Right ventricle myocardium inferior (tissue), 1 donor: ENCODE measurements at places on chromosomes 11 and 22. TPM values are rescaled to one million over a fixed set of nuclear protein-coding genes. Genes with fewer than 3 reads are reported as not detected.

RASD2 gene
- total RNA-seq = 9.5 TPM

- peak; percentile 80 for DNase-seq
Observed at GRCh38 chr11:111417766-111418435, 38.8 kb upstream of the POU2AF1 start.

GRCh38 chr11:18394928-18395734 lies 768 bp downstream of the LDHA start:
- DNase-seq = no peak

MYBPC3 gene
- total RNA-seq = 2,397 TPM

- no peak for DNase-seq
Observed at GRCh38 chr11:12392672-12393071, 15.3 kb downstream of the PARVA start.

SHANK3 gene
- total RNA-seq = 22.2 TPM
